Epithelial cell of esophagus (primary cell): ENCODE measurements at places on chromosomes 16 and 17.

DNA sequence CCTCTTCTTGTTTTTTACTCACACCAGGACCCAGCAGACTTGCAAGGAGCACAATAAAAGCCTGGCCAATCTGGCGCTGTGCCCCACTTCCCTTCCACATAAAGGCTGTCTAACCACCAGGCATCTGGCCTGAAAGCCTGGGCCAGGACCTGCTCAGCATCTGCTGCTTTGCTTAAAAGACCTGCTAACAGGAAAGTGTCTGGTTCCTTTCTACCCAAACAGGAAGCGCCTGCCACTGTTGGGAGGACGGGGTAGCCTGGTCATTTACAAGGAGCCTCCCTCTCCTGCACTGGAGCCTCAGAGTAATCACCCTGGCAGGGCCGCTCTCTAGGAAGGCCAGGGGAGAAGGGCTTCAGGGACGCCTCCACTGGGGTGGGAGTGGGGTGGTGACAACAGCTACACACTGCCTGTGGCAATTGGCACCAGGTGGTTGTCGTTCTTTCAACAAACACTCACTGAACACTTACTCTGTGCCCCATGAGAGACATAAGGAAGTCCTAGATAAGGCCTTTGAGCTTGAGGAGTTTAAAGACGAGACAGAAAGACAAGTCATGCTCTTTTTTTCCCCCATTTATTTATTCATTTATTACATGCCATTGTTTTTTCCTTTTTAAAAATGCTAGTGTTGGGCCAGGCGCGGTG lies 6.3 kb upstream of the MMP28 start:
- no peak for DNase-seq

GRCh38 chr17:8138374-8138671 lies 13.9 kb downstream of the PER1 start:
- no peak for DNase-seq

DNA sequence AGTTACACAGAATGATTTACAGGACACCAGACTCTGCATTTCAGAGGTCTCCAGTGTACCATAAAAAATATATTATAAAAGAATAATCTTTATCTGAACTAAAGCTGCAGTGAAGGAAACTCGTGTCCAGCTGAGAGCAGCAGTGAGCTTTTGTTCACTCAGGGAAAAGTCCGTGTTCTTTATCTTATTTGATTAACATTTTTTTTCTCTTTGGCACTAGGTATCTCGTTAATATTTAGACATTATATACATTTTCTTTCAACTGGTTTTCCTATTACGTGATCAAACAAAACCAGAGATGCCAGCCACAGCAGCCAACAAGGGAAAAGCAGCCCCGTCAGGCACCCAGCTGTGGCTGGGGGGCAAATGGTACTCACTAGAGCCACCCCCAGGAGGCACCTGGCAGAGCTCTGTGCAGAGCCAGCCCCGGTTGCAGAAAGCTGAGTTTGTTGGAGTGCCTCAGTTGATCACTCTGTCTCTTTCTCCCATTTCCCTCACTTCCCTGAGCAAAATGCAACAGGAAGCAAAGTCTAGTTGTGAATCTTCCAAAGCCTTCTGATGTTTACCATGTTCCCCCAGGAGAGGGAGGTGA lies 1.1 kb upstream of the HS3ST4 start:
- DNase-seq = no peak

- no peak for DNase-seq
Observed at GRCh38 chr16:57626420-57627170, 1.8 kb upstream of the ADGRG1 start.

DNA sequence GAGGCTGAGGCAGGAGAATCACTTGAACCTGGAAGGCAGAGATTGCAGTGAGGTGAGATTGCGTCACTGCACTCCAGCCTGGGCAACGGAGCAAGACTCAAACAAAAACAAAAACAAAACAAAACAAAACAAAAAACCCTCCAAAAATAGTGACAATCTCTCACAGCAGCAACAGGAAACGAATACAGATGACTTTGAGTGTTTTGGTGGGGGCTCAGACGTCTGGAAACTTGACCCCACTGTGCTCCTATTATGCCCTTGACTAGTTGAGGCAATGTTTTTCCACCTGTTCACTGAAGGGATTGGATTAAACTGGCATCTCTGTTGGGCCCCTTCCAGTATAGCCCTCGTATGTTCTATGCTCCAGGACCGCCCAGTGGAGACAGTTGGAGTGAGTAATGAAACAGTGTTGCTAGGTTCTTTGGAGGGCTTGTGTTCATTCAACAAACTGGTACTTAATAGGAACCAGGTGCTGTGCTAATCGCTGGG lies 167.0 kb downstream of the UTP18 start:
- DNase-seq = no peak

DNA sequence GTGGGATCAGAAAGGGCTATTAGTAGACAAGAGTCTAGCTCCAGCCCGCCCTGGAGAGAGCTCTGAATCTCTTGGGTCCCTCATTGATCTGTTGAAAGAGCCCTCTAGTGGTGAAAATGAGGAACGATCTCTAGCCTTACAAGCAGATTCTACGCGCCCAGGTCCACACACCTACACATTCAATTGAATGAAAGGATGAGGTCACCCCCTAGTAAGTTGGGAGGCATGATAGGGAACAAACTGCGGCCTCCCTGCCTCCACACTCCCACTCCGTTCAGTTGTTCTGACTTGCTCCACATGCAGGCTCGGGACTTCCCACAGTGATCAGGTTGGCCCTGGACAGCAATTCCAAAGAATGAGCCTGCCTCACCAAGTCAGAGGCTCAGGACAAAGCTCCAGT lies 2.9 kb upstream of the CACNG3 start:
- DNase-seq = peak; percentile 51

- peak; percentile 97 for DNase-seq
Observed at GRCh38 chr17:62824290-62825131, 16.4 kb upstream of the MARCHF10 start.

- DNase-seq = no peak
Observed at GRCh38 chr16:48901712-48902374, 291.9 kb upstream of the N4BP1 start.

DNA sequence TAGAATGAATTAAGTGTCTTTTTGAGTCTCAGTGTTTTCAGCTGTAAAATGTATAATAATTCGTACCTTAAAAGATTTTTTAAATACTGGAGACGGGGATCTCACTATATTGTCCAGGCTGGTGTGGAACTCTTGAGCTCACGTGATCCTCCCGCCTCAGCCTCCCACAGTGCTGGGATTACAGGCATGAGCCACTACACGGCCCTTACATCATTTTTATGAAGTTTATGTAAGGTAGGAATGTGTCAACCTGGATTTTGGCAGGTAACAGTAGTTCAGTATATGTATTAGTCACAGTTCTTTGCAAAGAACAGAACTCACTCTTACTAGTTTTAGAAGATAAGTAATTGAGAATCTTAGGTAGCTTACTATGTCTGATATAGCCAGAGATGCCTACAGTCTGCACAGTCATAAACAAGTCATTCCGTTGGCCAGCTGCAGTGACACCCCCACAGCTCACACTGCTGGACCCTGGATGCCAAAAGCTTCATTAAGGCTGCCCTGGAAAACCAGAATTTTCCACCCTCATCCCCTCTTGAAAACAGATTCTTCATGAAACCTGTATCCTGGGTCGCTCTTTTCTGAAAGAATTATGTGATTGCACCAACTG lies 583 bp upstream of the COX6A2 start:
- peak; percentile 60 for DNase-seq

GRCh38 chr16:72819345-72819744 lies 228.6 kb downstream of the ZFHX3 start:
- peak; percentile 62 for DNase-seq
